ENCODE measurements at places on chromosomes 5 and 9.
A peak's percentile ranks its signal among the peaks of the same experiment; 100 is the strongest.

DNA sequence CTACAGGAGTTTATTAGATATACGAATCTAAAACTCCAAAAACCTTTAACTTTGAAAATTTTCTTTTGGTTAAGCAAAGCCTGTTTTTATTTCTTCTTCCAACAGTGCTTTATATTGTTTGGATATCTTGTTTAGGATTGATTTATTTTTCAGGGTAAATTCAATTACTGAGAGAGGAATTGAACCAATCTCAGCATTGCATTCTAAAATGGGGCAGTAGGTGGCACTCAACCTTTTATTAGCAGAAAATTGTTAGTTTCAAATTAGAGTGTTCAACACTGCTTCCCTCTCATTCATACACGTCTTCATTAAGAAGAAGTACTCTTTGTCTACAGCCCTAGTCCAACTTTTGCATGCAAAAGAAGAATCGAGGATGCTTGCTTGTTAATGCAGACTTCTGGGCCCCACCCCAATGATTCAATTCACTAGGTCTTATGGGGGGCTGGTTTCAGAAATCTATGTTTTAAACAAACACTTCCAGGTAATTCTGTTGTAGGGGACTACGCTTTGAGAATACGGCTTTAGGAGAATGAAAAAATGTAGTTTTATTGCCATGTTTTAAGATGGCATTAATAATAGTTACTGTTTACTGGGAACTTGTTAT lies 26.6 kb downstream of the MRPL22 start:
- DNase-seq: no peak

DNA sequence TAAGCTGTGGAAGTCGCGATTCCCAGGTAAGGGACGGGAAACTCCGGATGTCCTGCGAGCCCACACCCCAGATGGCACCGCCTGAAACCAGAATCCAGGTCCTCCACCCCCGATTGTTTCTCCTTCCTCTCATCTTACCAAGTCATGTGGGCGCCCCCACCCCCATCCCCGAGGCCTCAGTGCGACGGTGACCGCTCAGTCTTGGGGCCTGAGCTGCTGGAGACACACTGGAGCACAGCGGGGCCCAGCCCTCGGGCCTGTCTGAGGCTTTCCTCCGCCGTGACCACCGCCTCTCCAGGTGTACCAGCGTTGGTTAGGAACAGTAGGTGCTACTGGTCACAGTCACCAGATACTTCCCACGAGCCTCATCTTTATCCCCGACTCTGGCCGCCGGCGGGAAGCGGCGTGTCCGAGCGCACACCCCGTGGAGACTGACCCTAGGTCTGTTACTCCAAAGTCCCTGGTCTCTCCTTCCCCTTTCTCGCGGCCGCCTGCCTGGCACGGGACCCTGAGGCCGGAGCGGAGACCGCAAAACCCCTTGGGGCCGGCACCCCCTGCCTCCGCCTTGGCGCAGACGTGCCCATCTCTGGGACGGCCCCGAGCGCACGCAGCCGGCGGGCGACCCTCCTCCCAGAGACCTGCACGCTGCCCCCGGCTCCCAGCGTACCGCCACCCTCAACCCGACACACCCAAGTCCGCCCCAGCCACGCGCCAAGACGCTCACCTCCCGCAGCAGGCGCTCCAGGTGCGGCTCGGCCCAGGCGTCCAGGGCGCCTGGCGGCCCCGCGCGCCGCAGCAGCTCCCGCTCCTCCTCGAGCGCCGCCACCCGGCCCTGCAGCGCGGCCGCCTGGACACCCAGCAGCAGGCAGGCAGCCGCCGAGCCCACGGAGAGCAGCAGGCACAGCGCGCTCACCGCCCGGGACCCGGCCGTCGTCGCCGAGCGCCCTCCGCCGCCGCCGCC lies 733 bp downstream of the COL23A1 start:
- DNase-seq: no peak

DNA sequence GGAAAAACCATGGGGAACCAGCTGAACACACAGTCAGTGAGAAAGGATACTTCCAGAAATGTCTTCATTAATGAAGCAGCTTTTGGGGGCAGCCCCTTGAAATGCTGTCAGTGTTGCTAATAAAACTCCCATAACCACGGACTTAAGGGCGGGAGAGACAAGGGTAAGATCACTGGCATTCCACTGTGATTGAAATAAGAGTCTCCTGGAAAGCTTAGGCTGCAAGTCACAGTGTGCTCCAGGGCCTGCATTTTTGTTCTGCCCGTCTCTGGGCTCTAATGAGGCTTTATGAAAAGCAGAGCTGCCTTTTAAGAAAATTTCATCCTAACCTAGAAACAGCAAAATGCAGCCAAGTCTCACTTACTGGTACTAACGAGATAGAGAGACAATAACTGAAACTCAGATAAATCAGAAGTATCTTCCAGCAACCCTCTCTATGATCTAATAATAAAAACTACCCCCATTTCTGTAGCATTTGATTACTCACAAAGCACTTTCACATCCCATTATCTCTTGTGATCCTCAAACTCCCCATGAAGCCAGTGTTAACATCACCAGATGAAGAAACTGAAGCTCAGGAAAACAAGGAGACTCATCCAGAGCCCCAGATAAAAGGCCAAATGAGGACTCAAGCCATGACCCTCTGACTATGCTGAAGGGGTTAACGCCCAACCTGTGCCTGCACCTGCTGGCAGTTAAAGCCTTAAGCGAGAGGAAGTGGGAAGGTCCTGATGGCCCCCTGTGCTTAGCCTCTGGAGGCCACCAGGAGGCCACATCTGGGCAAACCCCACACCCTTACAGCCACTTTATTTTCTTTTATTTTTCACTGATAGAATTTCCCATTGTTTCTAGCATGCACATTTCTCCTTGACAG lies 37.5 kb downstream of the SPOCK1 start:
- DNase-seq: no peak

DNA sequence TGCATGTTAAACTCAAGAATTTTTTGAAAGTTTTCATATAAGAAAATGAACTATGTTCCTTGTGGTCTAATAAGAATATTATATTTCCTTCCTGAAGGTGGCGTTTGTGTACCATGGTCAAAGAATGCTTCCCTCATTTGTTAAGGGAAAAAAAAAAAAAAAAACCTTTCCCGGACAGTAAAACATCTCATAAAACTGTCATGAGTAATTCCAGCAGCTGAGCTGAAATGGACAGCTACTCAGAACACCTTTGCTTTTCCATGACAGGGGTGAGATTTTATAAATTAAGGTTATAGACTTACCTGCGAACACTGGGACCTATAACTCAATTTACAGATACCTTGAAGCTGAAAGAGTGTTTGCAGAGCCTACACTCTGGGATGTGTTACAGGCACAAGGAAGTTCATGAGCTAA lies 113.2 kb upstream of the RANBP3L start:
- no peak for DNase-seq

- DNase-seq: peak; percentile 33
Observed at GRCh38 chr5:176596689-176597416, 13.1 kb downstream of the GPRIN1 start.

GRCh38 chr9:126965077-126965476 lies 50.5 kb downstream of the RALGPS1 start:
- no peak for DNase-seq

- DNase-seq: no peak
Observed at GRCh38 chr9:96021551-96022444, 146.3 kb downstream of the ERCC6L2 start.

DNA sequence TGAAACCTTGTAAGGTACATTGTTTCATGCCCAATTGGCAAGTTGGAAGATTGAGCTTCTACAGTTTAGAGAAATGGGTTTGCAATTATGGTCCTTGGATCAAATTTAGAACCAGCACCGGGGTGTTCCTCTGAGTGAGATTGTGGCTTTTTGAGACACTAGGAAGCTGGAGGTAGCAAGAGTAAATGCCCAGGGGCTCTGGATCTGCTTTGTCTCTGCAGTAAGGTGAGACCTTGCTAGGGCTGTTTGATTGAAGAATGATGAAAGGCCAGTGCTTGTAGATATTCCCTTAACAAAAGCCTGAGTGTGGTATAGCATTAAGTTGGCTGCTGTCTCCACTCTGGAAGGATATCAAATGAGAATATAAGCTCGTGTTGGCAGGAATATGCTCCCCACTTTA lies 36.0 kb downstream of the WWC1 start:
- no peak for DNase-seq

- DNase-seq: peak; percentile 64
Observed at GRCh38 chr9:91681461-91682305, 258.1 kb upstream of the NFIL3 start.

- no peak for DNase-seq
Observed at GRCh38 chr9:93007529-93008058, 50.9 kb upstream of the SUSD3 start.

GRCh38 chr9:83304686-83305085 lies 233.5 kb downstream of the FRMD3 start:
- DNase-seq: no peak

GRCh38 chr5:31638345-31638744 lies 586 bp upstream of the PDZD2 start:
- no peak for DNase-seq

DNA sequence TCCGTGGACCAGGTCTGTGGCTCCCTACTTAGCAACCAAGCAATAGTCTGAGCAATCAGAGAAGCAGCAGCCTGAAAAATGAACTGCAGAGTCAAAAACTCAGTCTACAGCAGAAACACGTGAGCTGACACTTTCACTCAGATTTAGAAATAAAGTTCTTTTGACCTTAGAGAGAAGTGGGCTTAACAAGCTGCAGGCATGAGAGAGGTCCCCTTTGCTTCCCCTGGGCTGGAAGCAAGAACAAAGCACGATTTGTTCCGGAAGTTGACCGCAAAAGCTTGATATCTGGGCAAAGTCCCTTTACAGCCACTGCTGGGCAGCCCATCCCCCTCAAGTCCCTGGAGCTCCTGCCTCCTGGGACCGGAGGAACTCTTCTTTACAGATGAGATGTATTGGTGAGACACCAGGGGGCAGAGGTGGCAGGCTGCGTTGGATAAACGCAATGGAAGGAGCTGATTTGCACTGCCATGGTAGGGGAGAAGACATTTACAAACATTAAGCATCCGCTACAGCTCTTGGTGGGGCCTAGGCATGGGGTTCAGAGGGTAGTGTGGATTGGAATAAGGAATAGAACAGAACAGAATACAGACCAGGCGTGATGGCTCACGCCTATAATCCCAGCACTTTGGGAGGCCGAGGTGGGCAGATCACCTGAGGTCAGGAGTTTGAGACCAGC lies 5.8 kb upstream of the SOWAHA start:
- DNase-seq: no peak

- DNase-seq: no peak
Observed at GRCh38 chr9:108016446-108016845, 526.9 kb upstream of the KLF4 start.

DNA sequence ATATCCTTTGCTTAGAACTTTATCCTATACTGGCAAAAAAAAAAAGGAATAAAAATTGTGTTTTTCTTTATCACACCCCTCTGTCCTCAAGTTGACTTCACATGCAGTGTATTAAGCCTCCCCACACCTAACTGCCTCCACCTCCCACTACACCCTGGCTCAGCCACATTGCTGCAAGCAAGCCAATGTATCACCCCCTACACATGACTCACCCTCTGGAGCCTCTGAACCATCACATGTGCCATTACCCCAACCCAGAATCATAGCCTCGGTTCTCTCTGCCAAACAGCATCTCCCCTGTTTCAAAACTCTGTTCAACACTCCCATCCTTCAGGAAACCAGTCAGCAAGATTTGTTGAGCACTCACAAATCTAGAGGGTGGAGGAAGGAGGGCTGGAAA lies 209.0 kb downstream of the CWC27 start:
- no peak for DNase-seq

DNA sequence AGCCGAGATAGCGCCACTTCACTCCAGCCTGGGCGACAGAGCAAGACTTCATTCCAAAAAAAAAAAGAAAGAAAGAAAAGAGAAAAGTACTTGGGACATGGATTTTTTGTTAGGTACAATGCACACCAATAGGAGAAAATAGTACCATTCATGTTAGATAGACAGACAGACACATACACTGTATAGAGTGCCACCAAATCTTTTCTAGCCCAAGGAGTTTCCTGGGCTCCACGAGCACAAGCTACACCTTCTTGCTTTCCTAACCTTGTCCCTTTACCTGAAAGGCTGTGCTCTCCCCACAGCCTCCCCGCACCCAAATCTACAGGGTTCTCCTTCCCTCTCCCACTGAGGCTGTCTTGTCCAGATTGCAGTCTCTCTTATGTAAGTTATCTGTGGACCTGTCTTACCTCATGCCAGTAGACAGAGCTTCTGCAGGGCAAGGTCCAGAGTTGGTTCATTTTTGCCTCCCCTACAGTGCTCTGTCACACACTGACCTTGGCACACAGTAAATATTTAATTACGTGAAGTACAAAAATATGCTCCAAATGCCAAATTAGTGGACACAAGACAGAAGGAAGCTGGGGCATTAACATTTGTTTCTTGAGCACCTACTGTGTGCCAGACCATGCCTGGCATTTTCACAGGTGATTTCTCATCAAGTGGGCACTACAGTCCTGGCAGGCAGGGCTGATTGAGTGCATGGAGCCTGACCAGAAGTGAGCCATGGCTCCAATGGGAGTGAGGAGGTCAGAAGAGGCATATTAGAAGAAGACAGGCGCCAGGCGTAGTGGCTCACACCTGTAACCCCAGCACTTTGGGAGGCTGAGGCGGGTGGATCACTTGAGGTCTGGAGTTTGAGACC lies 5.9 kb downstream of the ALAD start:
- no peak for DNase-seq

All from KG1 (cell line).